ENCODE measurements at places on chromosomes 2 and 18. TPM values are rescaled to one million over a fixed set of nuclear protein-coding genes. Genes with fewer than 3 reads are reported as not detected.

CETN1 gene
- not detected for polyA plus RNA-seq

ALPI gene
- polyA plus RNA-seq, result not detected

GALR1 gene
- polyA plus RNA-seq, result not detected

MYO1B gene
- 77.7 TPM for polyA plus RNA-seq

CRYBA2 gene
- not detected for polyA plus RNA-seq

PLEKHM3 gene
- 2.9 TPM for polyA plus RNA-seq

IL36B gene
- polyA plus RNA-seq, result not detected

STON1 gene
- 0.88 TPM for polyA plus RNA-seq

TCF4 gene
- polyA plus RNA-seq, result 2.2 TPM

IL36A gene
- polyA plus RNA-seq, result not detected

COL4A4 gene
- 1.7 TPM for polyA plus RNA-seq

DTNA gene
- 0.12 TPM for polyA plus RNA-seq

DNAH6 gene
- polyA plus RNA-seq, result 0.13 TPM

FEV gene
- polyA plus RNA-seq, result not detected

TUBB8B gene
- polyA plus RNA-seq, result not detected

RNF125 gene
- polyA plus RNA-seq, result 0.18 TPM

CFC1 gene
- polyA plus RNA-seq, result not detected

RAB6C gene
- 0.07 TPM for polyA plus RNA-seq

SH2D6 gene
- 1.4 TPM for polyA plus RNA-seq

ORC2 gene
- polyA plus RNA-seq, result 20.7 TPM

SLC11A1 gene
- polyA plus RNA-seq, result 0.14 TPM

TGFA gene
- polyA plus RNA-seq, result 7.1 TPM

GPR45 gene
- not detected for polyA plus RNA-seq

NDUFV2 gene
- polyA plus RNA-seq, result 108 TPM

MAPK4 gene
- 0.01 TPM for polyA plus RNA-seq

DYNAP gene
- polyA plus RNA-seq, result not detected

SULT1C2 gene
- 0.20 TPM for polyA plus RNA-seq

Data from A549 (cell line).